Cortex of kidney (tissue), 1 donor: ENCODE measurements at places on chromosomes 1 and 21.

- no peak for DNase-seq
Measured at GRCh38 chr21:37522641-37523295, 156.2 kb downstream of the DYRK1A start.

GRCh38 chr1:200634261-200635122 lies 13.9 kb upstream of the KIF14 start:
- DNase-seq, result no peak

GRCh38 chr1:61198554-61198953 lies 116.2 kb downstream of the NFIA start:
- no peak for DNase-seq

DNA sequence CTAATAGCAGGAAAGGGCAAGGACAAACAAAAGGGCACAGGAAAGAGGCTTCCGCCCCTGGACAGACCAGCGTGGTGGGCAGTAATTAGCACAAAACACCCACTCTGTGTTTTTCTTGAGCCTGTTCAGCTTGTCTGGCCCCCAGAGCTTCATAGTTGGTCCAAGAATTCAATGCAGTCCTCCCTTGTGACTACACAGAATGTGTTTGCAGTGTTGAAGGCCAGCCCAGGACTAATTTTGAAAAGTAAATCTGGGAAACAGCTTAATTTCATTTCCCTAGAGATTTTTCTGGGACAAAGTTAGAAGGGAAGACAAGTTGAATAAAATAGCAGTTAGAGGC lies 49.2 kb upstream of the LMO4 start:
- DNase-seq, result no peak

DNA sequence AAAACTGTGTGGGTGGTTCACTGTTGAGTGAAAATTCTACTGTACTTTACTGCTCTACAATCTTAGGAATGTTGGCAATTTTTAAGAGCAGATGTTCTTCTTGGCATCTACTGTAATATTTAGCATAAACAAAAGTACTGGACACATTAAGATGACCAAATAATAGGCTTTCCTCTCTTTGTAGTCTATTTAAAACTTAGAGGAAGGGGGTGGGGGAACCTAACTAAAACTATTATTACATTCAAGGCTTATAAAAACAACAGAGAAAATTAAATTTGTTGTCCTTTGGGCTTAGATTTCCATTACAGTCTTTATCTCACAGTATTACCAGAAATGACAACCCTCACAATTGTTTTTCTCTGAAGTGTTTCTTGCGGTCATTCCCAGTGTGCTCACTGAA lies 181.2 kb downstream of the PLPPR4 start:
- DNase-seq, result no peak

DNA sequence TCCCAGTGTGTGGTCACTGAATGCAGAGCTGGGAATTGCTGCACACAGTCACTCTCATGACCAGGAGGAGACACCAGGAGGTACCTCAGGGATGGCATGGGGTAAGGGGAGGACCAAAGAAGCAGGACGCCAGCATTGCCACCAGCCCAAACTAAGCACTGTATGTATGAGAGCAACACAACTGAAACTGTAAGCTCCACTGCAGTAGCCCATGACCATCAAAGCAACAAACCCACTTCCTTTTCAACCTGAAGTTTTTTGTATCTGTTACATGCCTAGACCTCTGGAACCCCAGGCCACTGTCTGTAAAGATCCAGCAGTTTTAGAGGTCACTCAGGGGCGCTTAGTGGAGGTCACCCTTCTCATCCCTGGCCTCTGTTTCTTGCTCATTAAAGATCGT lies 164.3 kb downstream of the SETD4 start:
- DNase-seq, result no peak

- DNase-seq, result no peak
Measured at GRCh38 chr1:22788254-22788661, 77.6 kb downstream of the EPHB2 start.

DNA sequence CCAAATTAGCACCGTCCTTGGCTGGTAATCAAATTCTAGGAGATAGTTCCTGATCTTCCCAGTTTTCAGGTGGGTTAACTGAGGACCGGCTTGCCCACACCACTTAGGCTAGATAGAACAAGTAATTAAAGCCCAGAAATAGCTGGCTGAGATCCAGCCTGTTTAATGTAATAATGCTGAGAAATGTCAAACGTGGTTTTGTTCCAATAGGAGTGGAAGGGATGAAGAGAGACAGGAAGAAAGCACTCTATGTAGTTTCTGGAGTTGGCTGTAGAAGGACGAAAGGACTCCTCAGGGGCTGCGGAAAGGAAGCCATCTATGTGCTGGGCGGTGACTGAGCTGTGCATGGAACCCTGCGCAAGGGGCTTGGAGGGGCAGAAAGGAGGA lies 18.6 kb downstream of the NAV1 start:
- no peak for DNase-seq

DNA sequence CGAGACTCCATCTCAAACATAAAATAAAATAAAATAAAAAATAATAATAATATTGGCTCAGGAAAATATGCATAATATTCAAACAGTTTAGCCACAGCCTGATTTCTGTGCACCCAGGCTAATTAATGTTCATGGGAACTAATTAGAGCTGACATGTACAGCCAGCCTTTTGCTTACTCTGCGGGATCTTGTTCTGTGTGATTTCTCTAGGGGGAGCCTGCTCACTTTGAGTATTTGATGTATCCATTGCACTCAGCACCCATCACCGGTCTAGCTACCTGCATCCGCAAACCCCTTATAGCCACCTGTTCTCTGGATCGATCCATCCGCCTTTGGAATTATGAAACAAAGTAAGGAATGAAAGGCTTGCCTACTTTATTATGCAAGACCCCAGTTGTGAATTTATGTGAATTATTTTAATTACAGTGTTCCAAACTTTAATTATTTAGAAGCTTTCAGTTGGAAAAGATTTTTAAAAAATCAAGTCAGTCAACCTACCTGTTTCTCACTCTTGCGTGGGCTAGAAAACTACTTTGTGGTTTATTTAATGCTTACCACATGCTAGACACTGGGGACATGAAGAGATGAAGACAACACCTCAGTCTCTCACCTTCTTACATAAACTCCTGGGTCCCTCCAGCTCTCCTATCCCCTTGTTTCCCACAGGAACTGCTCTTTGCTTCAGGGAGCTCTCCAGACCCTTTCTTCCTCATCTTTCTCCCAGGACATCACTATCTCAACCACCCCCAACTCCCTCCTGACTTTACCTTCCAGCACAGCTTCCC lies 25.4 kb downstream of the CFAP57 start:
- DNase-seq, result no peak

GRCh38 chr1:226622012-226622411 lies 73.4 kb downstream of the STUM start:
- DNase-seq, result no peak

GRCh38 chr1:81678779-81679178 lies 122.0 kb upstream of the ADGRL2 start:
- DNase-seq, result no peak

GRCh38 chr1:94422115-94422820 lies 4.1 kb downstream of the ABCD3 start:
- DNase-seq, result no peak

GRCh38 chr1:230120289-230120920 lies 53.4 kb downstream of the GALNT2 start:
- DNase-seq, result no peak

DNA sequence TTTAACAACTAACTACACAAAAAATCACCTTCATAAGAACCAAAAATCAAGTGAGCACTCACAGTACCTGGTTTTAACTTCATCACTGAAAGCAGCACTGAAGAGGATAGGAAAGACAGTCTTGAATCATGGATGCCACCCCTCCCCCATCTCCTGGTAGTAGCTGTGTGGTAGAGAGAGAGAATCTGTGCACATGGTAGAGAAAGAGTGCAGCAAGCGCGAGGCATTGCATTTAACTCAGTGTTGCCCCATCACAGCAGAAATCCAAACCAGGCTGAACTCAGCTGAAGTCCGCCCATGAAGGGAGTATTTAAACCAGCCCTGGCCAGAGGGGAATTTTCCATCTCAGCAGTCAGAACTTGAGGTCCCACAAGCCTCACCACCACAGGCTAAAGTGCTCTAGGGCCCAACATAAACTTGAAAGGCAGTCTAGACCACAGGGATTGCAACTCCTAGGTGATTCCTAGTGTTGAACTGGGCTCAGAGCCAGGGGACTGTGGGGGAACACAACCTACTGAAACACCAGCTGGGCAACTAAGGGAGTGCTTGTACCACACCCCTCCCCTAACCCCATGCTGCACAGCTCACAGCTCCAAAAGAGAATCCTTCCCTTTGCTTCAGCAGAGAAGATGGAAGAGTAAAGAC lies 38.4 kb downstream of the VAV3 start:
- no peak for DNase-seq

- DNase-seq, result no peak
Measured at GRCh38 chr1:5501206-5501930, 490.9 kb downstream of the NPHP4 start.

GRCh38 chr1:110055493-110056284 lies 14.8 kb downstream of the ALX3 start:
- no peak for DNase-seq

GRCh38 chr1:80385650-80386049 lies 1379.1 kb upstream of the ADGRL4 start:
- no peak for DNase-seq

DNA sequence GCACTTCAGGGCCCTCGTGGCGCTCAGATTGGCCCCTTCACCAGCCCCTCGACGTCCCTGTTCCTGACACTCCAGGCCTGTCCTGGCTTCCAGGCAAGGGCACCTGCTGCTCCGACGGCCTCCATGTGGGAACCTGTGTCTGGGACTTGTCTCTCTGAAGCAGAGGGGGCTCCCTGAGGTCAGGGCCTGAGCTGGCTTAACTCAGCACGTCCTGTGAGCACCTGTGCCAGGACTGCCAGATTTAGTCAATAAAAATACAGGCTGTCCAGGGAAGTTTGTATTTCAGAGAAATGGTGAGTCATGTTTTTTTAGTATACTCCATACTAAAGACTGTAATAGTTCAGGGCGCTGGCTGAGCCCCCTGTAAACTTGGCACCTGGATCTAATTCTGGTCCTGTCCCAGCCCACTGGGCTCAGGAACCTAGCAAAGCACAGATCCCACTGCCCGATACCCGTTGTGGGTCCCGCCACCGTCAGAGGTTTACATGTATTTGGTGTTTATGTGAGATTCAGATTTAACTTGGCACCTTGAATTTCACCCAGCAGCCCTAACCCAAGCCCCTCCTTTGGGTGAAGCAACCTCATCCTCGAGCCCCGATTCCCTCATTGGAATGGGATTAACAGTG lies 109.9 kb upstream of the IFFO2 start:
- no peak for DNase-seq

DNA sequence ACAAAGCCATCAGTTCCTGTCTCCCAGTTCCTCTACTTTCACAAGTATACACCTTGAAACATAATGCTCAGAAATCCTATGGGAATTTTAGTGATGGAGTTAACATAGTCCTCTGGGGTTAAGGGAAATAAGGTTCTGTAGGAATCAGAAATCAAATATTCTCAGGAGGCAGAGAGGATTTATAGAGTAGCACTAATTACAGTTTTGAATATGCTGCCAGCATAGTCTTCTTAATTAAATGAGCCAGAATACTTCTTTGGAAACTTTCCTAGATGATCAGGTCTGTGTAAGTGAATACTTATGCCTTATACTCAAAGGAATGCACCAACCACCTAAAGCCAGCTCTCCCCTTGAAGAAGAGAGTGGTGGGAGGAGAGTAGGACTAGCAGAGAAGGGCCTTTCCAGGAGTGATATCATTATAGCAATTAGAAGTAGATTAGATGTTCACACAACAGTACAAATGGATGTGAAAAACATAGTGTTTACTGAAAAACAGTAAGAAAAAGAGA lies 31.4 kb upstream of the DIRAS3 start:
- DNase-seq, result no peak

- DNase-seq, result no peak
Measured at GRCh38 chr1:202540014-202540413, 170.2 kb downstream of the SYT2 start.

DNA sequence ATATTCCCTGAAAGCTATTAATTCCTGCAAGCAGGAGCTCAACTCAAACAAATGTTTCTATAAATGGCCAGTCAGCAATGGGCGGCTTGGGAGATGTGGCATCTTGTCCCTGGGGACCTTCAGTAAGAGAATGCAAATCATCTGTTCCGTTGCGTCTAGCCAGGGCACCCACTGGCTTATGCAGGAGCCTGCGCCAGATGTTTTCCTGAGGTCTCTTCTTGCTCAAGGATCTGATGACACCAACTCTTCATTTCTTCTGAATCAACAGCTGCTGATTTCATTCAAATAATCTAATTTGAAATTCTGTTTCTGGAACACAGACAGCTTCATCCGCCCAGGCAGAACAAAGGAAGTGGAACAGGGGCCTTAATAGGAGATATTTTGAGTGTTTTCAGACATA lies 70.0 kb upstream of the AJAP1 start:
- DNase-seq, result no peak

GRCh38 chr1:4109628-4109940 lies 209.5 kb upstream of the C1orf174 start:
- no peak for DNase-seq

DNA sequence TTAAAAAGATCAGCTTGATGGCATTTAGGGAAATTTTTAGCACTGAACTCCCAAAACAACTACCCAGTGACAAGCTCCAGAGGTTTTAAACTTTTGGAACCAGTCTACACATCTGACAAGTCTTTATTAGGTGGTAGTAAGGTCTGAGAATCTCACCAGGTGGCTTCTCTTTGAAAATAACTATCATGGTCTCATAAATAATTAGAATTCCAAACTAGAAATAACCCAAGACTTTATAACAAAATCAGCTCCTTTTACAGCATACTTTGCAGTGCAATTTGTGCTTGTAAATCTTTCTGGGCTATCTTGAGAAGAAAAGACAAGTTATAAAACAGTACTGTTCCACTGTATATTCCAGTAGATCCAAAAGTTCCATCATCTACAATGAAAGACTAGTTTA lies 108.7 kb downstream of the LTN1 start:
- DNase-seq, result no peak

GRCh38 chr1:206738370-206739366 lies 31.9 kb upstream of the IL19 start:
- no peak for DNase-seq

DNA sequence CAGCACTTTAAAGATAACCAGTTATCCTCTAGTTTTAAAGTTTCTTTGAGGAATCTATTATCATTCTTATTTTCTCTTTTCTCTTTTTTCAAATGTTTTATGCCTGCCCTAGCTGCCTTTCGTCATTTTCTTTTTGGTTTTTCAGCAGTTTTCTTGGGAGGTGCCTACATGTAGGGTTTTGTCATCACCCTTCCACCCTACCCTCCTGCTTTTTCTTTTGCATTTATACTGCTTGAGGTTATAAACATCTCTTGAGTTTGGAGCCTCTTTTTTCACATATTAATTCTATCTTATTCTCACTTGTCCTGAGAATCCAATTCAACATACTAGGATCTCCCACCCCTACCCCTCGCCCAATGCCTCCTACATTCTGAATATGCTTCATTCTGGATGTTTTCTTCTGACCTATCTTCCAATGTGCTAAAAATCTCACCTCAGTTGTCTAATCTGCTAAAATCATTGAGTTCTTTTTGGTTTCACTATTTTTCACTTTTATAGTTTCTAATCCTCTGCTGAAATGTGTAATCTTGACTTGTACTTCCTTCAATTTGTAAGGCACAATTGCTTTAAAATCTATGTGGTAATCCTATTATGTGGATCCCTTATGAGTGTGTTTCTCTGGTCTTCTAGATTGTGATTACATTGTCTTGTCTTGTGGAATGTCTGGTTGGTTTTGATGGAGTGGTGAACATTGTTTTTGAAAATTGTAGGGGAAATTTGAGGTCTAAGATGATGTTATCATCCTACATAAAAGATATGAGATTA lies 38.7 kb downstream of the MIA3 start:
- DNase-seq, result no peak
